Vagina (tissue), 2 donors: ENCODE measurements at places on chromosomes 13 and 19. TPM values are rescaled to one million over a fixed set of nuclear protein-coding genes. Genes with fewer than 3 reads are reported as not detected.
A peak's percentile ranks its signal among the peaks of the same experiment; 100 is the strongest.

DNA sequence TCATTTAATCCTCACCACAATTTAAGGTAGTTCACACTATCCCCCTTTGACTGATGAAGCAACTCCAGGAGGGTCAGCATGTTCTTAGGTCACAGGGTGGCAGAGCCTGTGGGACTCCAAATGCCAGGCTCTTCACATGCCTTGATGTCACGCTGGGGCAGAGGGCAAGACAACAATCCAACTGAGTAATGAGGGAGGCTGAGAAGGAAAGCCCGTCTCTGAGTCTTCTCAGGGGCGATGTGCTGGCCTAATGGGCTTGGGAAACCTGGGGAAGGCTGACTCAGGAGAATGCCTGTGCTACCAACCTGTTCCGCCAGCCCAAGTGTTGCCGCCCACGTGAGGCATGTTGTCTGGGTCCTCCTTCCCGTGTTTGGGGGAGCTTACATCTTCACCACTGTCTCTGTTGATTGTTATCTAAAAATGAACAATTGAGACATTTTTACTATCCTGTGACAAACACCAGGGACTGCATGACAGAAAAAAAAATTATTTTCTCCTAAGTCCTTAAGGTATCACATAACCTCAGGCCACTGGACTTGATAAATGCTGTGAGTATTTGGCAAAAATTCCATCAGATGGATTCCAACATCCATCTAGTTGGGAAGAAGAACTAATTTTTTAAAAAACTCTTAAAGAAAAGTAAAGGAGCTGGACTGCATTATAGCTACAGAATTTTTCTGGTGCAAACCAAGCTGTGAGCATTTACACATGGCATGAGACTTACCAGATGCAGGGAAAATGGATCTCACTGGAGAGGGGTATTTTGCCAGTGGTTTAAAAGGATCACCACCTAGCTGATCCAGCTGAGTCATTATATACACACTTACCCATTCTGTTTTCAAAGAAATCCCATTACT lies 157.5 kb downstream of the RGCC start:
- no peak for DNase-seq
- no peaks in the 10 kb centered on the region for H3K36me3 ChIP-seq
- peak overlapping the region; percentile 26 for H3K27ac ChIP-seq

- H3K27me3 ChIP-seq = no peaks in the 10 kb centered on the region
- no peak overlapping the region for H3K27ac ChIP-seq
- no peaks in the 10 kb centered on the region for H3K4me1 ChIP-seq
- DNase-seq = no peak
These were observed 345.3 kb downstream of the ENOX1 start for GRCh38 chr13:43441464-43441863.

GRCh38 chr19:54252845-54253244 lies 4.2 kb downstream of the LILRB5 start:
- no peaks in the 10 kb centered on the region for H3K27me3 ChIP-seq

DNA sequence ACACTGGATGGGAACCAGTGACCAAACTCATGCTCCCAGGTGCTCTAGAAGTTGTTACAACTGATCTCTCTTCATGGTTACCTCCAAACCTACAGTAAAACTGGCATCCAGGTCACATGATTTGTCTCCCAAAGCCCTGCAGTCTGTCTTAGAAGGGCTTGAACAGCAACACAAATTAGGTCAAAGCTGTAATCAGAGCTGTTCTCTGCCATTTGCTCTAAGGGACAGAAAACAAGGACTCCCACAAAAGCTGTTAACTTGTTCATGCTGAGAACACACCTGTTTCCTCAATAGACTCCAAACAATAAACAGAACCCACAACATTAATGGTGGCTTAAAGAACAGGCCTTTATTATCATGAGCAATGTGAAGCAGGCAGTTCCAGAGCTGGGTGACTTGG lies 8.0 kb downstream of the ZNF671 start:
- H3K27me3 ChIP-seq = no peaks in the 10 kb centered on the region
- H3K4me1 ChIP-seq = no peaks in the 10 kb centered on the region
- no peak overlapping the region for H3K4me3 ChIP-seq
- DNase-seq = no peak
- H3K36me3 ChIP-seq = no peaks in the 10 kb centered on the region

DNA sequence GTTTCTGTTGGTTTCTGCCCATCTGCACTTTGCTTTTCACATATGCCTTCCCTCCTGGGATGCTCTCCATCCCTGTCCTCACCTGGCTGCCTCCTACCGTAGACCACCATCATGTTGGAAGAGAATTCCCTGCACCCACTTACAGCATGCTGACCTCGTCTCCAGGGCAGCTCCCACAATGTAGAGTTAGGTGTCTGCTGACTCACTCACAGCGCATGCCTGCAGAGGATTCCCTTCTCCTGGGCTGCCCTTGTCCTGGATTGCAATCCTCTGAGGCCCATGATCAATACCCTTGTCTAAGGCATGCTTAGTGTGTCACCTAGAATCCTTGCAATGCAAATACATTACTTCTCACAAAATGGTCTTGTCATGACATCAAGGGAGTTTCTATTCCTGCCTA lies 43.6 kb downstream of the STOML3 start:
- H3K4me3 ChIP-seq = no peak overlapping the region
- H3K27me3 ChIP-seq = no peaks in the 10 kb centered on the region
- no peaks in the 10 kb centered on the region for H3K4me1 ChIP-seq
- H3K36me3 ChIP-seq = no peaks in the 10 kb centered on the region
- H3K27ac ChIP-seq = no peak overlapping the region

DNA sequence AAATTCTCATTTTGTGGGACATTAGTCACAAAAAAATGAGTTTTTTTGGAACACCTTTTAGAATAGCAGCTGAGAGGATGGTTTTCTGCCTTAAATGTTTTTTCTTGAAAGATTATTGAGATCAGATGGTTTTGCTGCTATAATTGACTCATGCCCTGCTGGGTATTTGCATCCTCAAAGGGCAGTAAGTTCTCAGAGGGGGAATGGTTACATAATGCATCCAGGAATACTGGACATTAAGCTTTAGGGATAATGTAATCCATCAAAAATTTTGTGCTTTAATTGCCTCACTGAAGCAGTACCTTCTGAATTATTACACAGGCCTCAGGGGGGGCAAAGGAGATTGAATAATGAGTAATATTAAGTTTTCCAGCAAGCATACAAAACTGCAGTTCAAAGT lies 866.3 kb upstream of the SPRY2 start:
- no peaks in the 10 kb centered on the region for H3K4me1 ChIP-seq
- no peak for DNase-seq
- no peak overlapping the region for H3K27ac ChIP-seq
- H3K36me3 ChIP-seq = no peaks in the 10 kb centered on the region
- H3K27me3 ChIP-seq = no peaks in the 10 kb centered on the region

- DNase-seq = no peak
- no peaks in the 10 kb centered on the region for H3K36me3 ChIP-seq
These were observed 344.1 kb downstream of the RFC3 start for GRCh38 chr13:34161931-34162543.

DNA sequence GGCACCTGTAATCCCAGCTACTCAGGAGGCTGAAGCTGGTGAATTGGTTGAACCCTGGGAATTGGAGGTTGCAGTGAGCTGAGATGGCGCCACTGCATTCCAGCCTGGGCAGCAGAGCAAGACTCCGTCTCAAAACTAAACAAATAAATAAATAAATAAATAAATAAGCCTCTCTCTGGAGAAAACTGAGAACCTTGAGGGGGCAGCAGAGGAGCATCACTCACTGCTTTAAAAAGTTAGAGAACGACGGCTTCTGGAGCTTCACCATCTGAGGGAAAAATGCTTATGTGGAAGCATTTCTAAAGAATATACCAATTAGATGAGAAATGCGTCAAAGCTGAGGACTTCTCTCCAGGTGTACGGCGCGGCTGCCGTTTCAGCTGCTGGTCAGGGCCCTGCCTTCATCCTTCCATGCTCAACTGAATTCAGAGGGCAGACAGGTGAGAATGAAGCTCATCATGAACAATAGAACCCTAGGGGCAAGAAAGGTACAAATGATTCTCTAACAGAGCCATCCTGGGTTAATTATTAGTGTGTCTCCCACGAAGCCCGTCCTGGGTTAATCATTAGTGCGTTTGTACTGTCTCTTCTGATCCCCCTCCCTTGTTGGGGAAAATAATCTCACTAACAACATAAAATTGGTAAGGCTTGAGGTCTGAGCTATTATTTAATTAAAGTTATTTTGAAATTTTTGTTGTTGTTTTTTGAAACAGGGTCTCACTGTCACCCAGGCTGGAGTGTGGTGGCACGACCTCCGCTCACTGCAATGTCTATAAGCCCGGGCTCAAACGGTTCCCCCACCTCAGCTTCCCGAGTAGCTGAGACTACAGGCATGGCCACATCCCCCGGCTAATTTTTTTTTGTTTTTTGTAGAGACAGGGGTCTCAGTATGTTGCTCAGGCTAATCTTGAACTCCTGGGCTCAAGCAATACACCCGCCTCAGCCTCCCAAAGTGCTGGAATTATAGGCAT lies 80.1 kb downstream of the IPO5 start:
- H3K27me3 ChIP-seq = no peaks in the 10 kb centered on the region
- H3K36me3 ChIP-seq = no peaks in the 10 kb centered on the region
- H3K4me3 ChIP-seq = no peak overlapping the region
- no peaks in the 10 kb centered on the region for H3K4me1 ChIP-seq
- no peak overlapping the region for H3K27ac ChIP-seq

- no peaks in the 10 kb centered on the region for H3K36me3 ChIP-seq
- H3K27me3 ChIP-seq = no peaks in the 10 kb centered on the region
- H3K4me1 ChIP-seq = peaks cover 53% of the 10 kb centered on the region
- no peak overlapping the region for H3K4me3 ChIP-seq
- no peak overlapping the region for H3K27ac ChIP-seq
These were observed 26.8 kb downstream of the RASA3 start for GRCh38 chr13:114105521-114106225.

- H3K4me1 ChIP-seq = peaks cover 27% of the 10 kb centered on the region
- H3K27me3 ChIP-seq = no peaks in the 10 kb centered on the region
- no peaks in the 10 kb centered on the region for H3K36me3 ChIP-seq
- no peak overlapping the region for H3K27ac ChIP-seq
- H3K4me3 ChIP-seq = no peak overlapping the region
These were observed 19.8 kb downstream of the TMEM272 start for GRCh38 chr13:51825165-51825592.

GRCh38 chr13:73940098-73940497 lies 194.1 kb downstream of the KLF12 start:
- no peak overlapping the region for H3K27ac ChIP-seq
- H3K36me3 ChIP-seq = no peaks in the 10 kb centered on the region
- H3K4me3 ChIP-seq = no peak overlapping the region
- H3K4me1 ChIP-seq = no peaks in the 10 kb centered on the region
- no peaks in the 10 kb centered on the region for H3K27me3 ChIP-seq

DNA sequence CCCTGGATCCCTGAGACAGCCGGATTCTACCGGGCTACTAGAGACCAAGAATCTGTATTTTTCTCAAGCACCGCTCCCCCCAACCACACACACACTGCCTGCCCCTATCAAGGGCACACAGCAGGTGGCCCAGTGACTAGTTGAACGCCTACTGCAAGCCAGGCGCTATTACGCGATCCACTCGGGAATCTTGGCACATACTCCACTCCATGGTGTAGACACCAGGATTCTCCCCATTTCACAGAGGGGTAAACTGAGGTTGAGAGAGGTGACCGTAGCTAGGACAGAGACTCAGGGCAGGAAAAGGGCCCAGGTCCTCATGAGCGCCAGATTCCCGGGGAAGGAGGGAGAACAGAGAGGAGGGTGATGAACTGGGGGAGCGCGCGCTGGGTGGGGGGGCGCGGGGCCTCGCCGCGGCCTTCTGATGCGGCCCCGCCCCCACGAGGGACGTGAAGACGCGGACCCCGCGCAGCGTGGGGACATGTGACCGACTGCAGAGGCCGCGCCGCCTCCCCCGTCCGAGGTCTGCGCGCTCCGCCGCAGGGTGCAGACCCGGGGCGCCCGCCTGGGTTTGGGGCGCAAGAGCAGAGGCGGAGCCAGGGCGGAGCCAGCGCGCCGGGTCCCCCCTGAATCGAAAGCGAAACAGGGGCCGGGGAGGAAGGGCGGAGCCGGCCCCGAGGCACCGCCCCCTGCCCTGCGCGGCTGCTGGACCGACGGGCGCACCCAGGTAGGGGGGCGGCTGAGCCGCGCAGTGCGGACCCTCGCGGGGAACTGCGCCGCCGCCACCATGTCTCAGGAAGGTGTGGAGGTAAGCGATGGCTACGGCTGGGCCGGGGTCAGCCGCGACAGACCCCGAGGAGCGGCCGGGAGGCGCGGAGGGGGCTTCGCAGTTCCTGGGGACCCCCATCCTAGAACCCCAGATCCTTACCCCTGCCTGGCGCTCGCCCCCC lies at the start of gene SHFL:
SHFL (plus strand) TSS at position 677 of the 950 bp plus-strand sequence; CDS start at position 788, 111 bp downstream.
- no peak for DNase-seq
- no peaks in the 10 kb centered on the region for H3K27me3 ChIP-seq
- peaks cover 5% of the 10 kb centered on the region for H3K36me3 ChIP-seq

DNA sequence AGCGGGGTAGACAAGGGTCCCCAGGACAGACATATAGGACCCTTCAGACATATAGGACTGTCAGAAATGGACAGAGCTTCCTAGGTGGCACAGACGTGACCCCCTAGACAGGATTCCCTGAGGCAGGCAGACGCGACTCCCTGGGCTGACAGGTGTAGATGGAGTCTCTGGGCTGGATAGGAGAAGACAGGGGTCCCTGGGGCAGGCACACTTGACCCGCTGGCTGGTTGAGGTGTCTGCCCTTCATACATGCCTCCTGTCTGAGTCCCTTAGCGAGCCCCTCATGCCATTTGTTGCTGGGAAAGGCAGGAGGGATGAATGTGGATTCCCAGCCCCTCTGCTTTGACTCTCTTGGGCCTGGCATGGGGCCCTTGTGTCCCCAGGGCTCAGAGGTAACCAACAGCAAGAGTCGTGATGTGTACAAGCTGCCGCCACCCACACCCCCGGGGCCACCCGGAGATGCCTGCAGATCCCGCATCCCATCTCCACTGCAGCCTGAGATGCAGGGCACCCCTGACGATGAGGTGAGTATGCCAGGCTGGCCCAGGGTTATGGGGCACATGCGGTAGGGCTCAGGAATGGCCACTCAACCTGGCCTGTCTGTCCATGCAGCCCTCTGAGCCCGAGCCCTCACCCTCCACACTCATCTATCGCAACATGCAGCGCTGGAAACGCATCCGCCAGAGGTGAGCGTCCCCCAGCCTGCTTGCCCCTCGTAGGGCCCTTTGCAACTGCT lies 3.0 kb downstream of the HSPB6 start:
- peak overlapping the region; percentile 97 for H3K27ac ChIP-seq
- H3K27me3 ChIP-seq = no peaks in the 10 kb centered on the region
- no peak overlapping the region for H3K4me3 ChIP-seq
- H3K4me1 ChIP-seq = peaks cover 52% of the 10 kb centered on the region
- H3K36me3 ChIP-seq = no peaks in the 10 kb centered on the region

Gene LIN7B
- 23.8 TPM for total RNA-seq

Gene RASGRP4
- 2.9 TPM for total RNA-seq

Gene IGFL2
- not detected for total RNA-seq

Gene SCGB2B2
- total RNA-seq = 0.49 TPM
